Thymus (tissue), 14 donors: ENCODE measurements at places on chromosomes 7 and 10.

- DNase-seq = no peak
These were observed 393.8 kb downstream of the EXOC4 start for GRCh38 chr7:133646472-133647315.

DNA sequence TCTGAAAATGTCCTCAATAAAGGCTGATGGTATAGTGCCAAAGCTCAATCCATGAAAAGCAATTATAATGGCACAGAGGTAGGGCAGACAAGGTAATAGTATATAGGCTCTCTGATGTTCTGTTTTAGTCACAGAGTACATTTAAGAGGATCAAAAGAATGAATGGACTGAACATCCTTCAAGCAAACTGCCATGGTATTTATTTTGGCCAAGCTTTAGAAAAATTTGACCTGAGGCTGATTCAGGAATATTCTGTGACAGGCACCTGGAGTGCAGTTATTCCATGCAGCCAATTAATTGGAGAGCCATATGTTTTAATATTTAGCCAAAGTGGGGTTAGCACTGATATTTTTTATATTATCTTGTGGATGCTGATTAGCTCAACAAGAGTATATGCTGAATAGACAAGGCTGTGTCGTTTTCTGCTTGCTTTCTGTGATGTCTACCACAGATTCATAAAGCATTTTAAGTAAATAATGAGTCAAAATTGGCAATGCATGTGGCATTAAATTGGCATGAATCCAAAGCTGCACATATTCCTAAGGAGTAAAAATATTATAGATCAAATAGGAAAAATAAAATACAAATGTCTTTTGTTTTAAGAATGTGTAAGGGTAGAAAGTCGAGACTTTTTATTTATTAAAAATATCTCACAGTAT lies 177.4 kb downstream of the PCLO start:
- no peak for DNase-seq

- DNase-seq = no peak
These were observed 21.8 kb upstream of the AKR1B1 start for GRCh38 chr7:134480730-134481129.

DNA sequence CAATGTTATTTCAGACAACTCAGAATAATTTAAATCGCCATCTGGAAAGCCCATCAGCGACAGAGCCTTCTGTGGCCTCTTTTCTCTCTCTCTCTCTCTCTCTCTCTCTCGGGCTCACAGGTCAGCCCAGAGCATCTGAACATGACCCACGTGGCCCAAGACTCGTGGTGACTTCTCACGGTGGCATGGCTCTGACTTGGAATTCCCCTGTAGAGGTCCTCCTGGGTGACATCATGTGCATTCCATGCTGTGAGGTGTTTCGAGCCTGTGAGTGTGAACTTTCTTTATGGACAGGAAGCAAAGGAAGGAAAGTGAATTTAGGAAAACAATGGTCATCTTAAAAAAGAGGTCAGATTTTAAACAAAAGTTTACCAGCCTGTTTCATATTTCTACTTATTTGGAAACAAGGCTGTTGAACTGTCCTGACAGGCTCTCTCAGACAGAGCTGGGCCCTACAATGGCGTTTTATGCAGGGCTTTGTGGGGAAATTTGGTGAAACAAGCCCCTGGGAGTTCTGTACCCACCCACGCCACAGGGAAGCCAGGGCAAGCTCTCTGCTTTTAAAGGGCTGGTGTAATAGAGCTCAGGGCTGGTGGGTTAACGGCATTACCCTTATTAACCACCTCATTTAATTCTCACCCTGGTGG lies 359.7 kb upstream of the ZNF32 start:
- no peak for DNase-seq
